ENCODE measurements at places on chromosomes 16 and 17.

DNA sequence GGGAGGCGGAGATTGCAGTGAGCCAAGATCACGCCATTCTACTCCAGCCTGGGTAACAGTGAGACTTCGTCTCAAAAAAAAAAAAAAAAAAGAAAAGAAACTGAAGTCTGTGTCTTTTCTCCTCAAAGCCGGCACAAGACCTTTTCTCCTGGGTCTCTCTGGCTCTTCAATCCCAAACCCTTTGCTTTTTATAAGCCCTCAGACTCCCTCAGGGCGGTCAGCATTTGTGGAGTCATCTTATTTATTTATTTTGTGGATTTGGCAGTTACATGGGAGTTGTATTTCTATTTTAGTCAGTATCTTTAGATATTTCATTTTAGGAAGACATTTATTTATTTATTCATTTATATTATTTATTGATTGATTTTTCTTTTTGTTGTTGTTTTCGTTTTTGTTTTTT, 57.7 kb upstream of the MAP3K14 start:
- DNase-seq, result no peak

- DNase-seq, result no peak
Measured at GRCh38 chr17:35807371-35808144, 1.7 kb upstream of the TAF15 start.

GRCh38 chr17:73616873-73617404, 27.3 kb downstream of the SDK2 start:
- no peak for DNase-seq

GRCh38 chr16:66858740-66859396, 14.7 kb downstream of the CA7 start:
- no peak for DNase-seq

DNA sequence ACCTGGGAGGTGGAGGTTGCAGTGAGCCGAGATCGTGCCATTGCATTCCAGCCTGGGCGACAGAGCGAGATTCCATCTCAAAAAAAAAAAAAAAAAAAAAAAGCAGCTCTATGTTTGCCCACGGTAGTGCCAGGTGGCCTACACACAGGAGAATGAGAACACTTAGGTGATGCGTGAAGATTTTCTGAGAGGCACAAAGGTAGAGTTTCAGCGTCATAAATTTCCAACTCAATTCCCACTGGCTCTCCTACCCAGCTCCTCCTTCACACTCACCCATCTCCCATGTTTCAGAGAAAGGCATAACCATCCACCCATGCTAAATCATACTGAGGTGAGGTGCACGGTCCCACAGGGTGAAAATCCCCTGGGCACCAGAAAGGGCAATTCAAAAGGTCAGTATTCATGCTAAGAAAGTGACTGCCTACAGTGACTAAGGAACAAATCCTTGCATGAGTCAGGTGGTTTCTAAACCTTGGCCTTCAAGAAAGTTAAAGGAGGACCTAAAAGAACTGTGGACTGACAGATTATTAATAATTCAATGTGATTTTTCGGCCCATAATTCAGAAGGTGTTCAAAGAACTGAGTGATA, 4.8 kb downstream of the DCAKD start:
- DNase-seq, result no peak

- DNase-seq, result no peak
Measured at GRCh38 chr17:43019418-43019817, 2.8 kb downstream of the VAT1 start.

- no peak for DNase-seq
Measured at GRCh38 chr17:77354420-77354669, 213.6 kb downstream of the SEC14L1 start.

GRCh38 chr17:41421116-41421515, 3.3 kb downstream of the KRT37 start:
- no peak for DNase-seq

DNA sequence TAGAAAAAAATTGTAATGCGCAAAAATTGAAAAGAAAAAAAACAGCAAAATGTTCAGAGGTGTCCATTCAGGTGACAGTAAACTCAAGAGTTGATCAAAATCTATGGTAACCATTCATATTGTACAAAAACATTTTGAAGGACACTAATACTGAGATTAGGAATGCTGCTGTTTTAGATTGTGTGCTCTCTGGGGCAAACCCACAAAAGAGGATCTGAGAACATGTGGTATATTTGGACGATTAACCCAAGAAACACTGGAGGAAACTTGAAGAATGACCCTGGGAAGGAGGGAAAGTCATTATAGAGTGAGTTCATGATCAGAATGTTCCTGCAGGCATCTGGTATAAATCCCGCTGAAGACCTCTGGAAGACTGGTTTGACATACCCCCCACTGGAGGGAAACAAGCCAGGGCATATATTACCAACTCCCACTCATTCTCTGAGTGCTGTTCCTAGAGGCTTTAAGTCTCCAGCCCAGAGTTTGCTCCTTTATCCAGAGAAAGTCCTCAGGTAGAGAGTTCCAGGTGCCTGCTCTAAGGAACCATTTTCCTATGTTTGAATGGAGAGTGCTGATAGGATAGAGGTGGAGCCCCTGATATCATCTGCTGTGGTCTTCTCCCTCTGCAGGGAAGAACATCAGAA, 1.2 kb downstream of the KRTAP4-2 start:
- DNase-seq, result no peak

DNA sequence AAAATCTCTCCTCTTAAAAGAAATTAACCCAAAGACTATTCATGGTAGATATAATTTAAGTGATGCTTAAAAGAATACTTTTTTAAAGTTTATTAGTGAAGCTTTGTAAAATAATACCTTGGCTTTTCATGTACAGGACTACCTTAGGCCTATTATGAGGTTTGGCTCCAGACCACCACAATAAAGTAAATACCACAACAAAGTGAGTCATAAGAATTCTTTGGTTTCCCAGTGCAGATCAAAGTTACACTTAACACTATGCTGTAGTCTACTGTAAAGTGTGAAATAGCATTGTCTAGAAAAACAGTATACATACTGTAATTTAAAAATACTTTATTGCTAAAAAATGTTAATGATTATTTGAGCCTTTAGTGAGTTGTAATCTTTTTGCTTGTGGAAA, 31.7 kb downstream of the CLTC start:
- DNase-seq, result peak; percentile 28

DNA sequence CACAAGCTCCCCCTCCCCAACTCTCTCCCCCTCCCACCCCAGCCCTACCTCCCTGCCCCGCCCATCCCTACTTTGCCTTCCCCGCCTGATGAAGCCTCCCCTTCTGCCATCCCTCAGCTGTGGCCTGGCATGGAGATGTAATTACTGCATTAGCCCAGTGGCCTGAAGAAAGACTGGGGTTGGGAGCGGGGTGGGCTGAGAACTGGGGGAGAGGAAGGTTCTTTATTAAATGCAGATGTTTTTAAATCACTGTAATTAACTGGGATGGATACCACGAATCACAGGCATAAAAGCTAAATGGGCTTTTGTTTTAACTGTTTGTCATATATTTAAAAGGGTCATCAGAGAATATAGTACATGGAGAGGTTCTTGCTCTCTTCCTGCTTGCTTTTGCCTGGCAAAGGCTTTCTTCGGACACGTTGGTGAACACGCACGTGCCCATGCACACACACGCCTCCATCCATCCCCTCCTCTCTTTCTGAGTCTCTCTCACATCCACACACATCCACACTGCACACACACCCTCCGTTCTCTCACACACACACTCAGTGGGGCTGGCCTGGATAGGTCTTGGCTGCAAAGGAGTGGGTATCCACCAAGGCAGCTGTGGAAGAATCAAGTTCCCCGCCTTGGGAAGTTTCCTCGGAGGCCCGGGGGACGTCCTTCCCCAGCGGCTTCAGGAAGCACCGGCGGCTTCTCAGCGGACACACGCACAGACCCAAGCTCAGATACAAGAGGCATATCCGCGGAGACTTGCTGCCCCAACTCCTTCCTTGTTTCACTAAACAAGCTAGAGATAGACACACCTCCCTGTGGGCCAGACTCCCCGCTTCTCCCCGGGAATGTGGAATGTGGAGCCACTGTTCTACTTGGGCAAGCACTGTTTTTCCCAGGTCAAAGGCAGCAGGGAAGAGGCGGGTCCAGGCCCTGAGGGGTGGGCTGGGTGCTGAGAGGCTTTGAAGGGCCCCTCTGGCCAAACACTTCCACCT, 27.4 kb upstream of the TNRC6C start:
- DNase-seq, result no peak

- no peak for DNase-seq
Measured at GRCh38 chr17:64327201-64327930, 63.3 kb downstream of the PECAM1 start.

GRCh38 chr16:3004319-3004718, 8.4 kb upstream of the CLDN9 start:
- no peak for DNase-seq

- DNase-seq, result no peak
Measured at GRCh38 chr16:15891508-15891907, 3.1 kb upstream of the CEP20 start.
